Thymus (tissue), 14 donors: ENCODE measurements at places on chromosomes 4 and X. TPM values are rescaled to one million over a fixed set of nuclear protein-coding genes. Genes with fewer than 3 reads are reported as not detected.
A peak's percentile ranks its signal among the peaks of the same experiment; 100 is the strongest.

Gene BLTP1
- 37.9 TPM for polyA plus RNA-seq

Gene TMPRSS11B
- 0.75 TPM for polyA plus RNA-seq

Gene PAGE1
- polyA plus RNA-seq: not detected

Gene SSX2B
- not detected for polyA plus RNA-seq

DNA sequence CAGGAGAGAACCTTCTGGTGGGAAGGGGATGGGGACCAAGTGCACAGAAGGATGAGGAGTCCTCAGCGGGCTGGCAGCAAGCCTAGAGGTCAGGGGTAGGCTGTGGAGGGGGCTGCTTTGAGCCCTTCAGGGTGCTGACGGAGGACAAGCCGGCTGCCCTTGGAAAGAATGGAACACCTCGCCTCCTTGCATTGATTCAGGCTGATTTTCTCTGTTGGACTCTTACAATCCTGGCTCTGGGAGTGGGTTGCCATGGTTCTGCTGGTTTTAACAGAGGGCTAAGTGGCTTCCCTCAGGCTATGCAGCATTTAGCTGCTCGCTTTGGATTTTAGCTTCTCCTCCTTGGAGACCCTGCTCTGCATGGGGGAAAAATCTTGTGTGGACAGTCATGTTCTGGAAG, 49.4 kb upstream of the CHRNA9 start:
- no peak for DNase-seq

GRCh38 chr4:602559-602942, 22.8 kb upstream of the PDE6B start:
- DNase-seq: peak; percentile 18

DNA sequence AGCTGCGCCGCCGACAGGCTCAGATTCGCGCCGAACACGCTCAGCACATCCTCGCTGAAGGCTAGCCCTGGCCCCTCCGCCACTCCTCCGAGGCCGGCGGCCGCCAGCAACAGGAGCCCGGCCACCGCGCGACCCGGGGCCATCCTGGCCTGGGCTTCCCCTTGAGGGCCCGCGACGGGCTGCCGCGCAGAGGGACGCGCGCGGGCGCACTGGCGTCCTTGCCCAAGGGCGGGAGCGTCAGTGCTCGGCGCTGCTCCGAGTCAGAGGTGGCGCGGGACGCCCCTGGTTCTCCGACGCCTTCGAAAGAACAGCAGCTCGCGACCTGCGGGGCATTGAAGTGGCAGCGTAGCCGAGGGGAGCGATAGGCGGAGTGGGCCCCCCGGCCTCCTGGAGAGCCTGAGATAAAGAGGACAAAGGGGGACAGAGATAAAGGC, 745 bp downstream of the SLC39A8 start:
- DNase-seq: peak; percentile 36

DNA sequence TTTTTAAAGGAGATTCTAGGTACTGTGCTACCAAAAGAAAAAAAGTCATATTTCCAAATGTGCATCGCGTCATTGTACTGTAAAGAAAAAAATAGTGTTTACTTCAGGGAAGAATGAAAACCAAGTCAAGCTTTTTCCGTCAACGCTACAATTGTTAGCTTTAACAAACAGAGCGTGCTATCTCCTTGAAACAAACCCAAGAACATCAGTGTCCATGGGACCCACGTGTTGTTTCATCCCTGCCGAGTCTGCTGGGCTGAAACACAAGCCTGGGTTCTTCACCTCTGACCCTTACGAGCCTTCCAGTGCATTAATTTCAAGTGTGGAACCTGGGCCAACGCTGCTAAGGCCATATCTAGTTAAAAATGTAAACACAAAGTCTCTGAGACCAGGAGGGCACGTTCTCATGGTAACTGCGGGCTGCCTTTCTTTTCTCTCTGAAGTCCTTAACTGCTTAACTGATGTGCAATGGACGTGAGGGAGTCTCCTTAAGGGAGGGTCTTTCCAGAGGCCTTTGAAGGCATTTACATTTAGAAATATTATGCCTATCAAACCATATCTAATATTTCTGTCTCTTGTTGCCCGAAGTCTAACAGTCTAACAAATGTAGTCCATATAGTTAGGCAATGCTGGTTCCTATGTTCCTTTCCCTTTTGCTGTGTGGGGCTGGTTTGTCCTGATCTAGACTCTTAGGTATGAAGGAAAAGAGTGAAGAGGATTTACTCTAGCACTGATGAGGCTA, 36.3 kb downstream of the ING2 start:
- no peak for DNase-seq

GRCh38 chrX:40976981-40977380, 108.3 kb upstream of the USP9X start:
- DNase-seq: no peak

DNA sequence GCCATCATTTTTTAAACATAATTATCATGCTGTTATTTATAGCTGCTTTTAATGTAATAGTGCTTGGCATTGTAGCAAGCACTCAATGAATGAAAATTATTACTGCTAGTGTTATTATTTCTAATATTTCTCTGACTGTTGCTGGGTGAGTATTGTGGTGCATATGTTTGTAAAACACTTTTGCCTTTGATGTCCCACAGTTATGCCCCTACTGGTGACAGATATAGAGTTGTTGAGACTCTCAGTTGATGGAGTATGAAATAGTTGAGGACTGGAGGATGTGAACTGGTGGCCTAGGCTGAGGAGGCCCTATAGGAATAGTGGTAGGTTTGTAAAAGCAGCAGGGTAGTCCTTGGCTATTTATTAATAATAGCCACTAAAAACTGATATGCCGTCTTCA, 9.6 kb downstream of the INTS6L start:
- no peak for DNase-seq

GRCh38 chr4:7629501-7630254, 194.9 kb upstream of the PSAPL1 start:
- DNase-seq: no peak

DNA sequence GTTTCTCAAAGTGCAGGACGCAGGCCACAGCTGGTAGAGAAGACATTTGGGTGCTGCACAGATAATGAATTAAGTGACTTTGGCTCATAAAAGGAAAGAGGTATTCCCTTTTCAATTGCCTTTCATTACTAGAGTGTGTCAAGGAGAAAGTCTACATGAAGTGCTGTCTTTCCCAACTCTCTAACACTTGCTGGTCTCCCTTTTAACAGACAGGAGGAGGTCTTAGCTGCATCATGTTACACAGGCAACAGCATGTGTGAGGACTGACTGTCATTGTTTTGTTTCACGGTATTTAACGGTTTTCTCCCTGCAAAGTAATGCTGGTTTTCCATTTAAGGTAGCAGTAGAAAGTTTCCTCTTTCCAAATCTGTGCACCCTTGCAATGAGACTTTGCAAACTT, 291.3 kb upstream of the LDB2 start:
- no peak for DNase-seq

- no peak for DNase-seq
These were observed 9.7 kb downstream of the GIMD1 start for GRCh38 chr4:106358899-106359298.
